Activated T-cell treated with anti-CD3 and anti-CD28 coated beads for 24 hours (primary cell): ENCODE measurements at places on chromosomes 2 and 18.

- DNase-seq: no peak
Observed at GRCh38 chr2:52107124-52107523, 1075.2 kb upstream of the NRXN1 start.

DNA sequence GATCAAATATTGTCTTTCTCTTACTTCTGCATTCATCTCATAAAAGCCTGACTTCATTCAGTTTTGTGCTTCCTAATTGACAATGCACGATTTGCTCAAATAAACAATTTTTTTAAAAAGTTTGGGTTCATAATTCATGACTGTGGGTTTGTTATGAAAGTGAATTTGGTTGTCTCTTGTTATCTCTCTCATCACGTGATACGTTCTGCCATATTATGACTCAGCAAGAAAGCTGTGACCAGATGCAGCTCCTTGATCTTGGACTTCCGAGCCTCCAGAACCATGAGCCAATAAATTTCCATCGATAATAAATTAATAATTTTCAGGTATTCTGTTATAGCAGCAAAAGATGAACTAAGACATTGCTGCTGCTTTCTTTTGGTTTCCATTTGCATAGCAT, 156.5 kb upstream of the LRATD1 start:
- no peak for DNase-seq

GRCh38 chr18:76263046-76264005, 231.7 kb downstream of the ZNF516 start:
- DNase-seq: no peak

GRCh38 chr2:138212434-138212833, 248.2 kb downstream of the HNMT start:
- DNase-seq: no peak

GRCh38 chr2:223500709-223501108, 101.5 kb downstream of the SCG2 start:
- no peak for DNase-seq

- no peak for DNase-seq
Observed at GRCh38 chr18:5900262-5900661, 4.9 kb upstream of the TMEM200C start.

- no peak for DNase-seq
Observed at GRCh38 chr2:214649440-214650205, 159.9 kb downstream of the BARD1 start.

- no peak for DNase-seq
Observed at GRCh38 chr2:64404002-64404731, 49.8 kb upstream of the LGALSL start.

- no peak for DNase-seq
Observed at GRCh38 chr18:21293479-21293878, 51.4 kb downstream of the GREB1L start.

DNA sequence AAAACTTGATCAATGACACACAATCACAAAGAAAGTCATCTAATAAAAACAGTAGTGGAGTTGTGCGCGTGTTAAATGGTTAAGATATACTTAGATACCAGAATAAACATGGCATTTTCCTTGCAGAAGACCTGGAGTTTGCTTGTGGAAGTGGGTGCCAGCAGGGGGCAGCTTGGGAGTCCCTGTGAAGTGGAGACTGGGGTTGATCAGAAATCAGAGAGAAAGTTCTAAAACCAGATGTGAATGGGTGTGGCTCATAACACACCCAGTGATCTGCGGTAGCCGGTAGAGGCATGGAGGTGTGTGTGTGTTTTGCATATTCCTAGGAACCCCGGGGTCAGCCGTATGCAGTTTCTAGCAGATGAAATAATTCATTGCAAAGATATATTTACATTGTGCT, 300.1 kb upstream of the TRIB2 start:
- peak; percentile 26 for DNase-seq

- DNase-seq: no peak
Observed at GRCh38 chr2:121705958-121706357, 30.7 kb downstream of the NIFK start.

GRCh38 chr2:125643585-125643984, 1012.4 kb upstream of the GYPC start:
- DNase-seq: no peak

GRCh38 chr2:83572400-83572799, 886.7 kb downstream of the SUCLG1 start:
- no peak for DNase-seq

DNA sequence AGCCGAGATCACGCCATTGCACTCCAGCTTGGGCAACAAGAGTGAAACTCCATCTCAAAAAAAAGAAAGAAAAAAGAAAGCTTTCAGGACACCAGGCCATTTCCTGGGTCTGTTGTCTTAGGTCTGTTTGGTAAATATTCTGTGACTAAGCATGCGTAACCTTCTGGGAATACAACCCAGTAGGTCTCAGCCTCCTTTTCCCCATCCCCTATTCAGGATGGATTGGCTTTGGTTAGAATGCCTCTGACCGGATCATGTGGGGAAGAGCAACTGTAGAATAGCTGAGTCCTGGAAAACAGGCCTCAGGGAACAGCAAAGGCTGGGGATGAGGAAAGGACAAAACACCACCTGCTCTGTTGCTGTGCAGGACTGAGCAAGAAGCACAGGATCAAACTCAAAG, 1.6 kb upstream of the PDCL3 start:
- DNase-seq: no peak

DNA sequence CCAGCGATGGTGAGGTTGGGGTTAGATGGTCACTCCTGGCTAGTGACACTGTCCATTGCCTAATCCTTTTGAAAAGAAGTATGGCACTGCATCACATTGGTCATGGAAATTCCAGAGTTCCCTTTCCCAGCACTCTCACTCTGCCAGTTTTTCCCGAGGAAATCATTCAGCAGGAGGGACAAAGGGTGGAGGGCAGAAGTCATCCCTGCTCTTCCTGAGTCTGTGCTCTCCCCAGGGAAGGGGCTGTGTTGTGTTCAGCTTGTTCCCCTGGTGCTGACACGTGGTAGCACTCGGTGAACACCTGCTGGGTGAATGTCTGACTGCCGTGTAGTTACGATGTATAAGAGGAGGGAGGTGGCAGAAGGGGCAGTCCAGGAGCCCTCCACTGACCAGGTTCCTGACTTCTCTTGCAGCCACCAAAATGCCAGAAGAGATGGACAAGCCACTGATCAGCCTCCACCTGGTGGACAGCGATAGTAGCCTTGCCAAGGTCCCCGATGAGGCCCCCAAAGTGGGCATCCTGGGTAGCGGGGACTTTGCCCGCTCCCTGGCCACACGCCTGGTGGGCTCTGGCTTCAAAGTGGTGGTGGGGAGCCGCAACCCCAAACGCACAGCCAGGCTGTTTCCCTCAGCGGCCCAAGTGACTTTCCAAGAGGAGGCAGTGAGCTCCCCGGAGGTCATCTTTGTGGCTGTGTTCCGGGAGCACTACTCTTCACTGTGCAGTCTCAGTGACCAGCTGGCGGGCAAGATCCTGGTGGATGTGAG, 21.6 kb downstream of the STEAP3 start:
- DNase-seq: no peak

DNA sequence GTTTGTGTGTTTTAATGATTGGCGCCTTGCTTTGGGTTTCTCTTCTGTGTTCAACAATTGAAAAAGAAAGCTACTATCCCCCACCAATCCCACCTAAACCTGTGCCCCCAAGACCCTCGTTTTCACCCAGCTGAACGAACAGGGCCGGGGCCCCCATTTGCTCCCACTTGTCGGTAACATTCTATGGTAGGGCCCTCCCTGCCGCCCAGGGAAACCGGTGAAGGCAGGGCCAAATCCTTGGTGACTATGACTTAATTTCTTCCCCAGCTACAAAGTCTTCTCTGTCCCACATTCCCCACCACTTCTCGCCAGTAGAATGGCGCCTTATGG, 598 bp upstream of the SNRNP200 start:
- peak; percentile 6 for DNase-seq

GRCh38 chr2:173235947-173236803, 118.5 kb upstream of the CDCA7 start:
- no peak for DNase-seq

DNA sequence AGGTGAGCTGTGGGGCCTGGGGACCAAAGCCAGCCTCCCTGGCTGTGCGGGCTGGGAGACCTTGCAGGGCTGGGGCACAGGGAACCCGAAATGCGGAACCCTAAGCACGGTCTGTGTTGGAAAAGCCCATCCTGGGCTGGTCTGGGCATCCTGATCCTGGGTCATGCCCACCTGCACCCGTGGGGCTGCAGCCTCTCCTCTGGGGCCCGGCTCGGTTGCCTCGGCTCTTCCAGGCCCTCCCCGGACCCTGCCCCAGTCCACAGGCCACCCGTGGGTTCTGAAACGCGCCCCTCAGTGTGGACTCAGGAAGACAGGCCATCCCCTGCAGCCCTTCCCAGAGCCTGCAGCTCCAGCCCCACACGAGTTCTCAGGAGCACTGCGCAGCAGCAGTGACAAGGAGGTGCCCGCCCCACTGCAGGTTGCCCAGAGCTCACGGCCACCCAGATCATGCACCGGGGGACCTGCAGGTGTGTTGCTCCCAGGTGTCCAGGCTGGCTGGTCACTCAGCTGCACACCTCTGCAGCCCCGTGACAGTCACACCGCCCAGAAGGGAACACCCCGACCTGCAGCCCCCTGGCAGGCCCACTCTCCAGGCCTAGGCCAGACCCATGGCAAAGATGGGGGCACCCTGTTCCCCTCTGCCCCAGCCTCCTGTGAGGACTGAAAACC, 12.2 kb upstream of the NFATC1 start:
- DNase-seq: no peak

- DNase-seq: peak; percentile 4
Observed at GRCh38 chr2:54673501-54673998, 49.9 kb upstream of the EML6 start.

- DNase-seq: no peak
Observed at GRCh38 chr2:236565879-236566402, 3.7 kb upstream of the ACKR3 start.

DNA sequence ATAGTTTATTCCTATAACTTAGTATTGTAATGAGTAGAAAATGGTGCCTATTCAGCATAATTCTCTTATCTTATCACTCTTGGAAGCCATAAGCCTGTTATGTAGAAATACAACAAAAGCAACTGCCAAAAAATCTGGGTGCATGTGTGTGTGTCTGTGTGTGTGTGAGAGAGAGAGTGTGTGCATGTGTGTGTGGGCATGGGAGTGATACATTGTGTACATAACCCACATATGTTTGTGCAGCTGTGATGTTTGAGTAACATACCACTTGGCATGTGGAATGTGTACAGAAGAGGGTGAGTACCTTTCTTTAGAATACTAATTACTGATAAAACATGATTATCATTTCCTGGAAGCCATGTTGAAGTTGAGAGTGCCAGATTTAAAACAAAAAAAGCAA, 642.3 kb upstream of the SYT4 start:
- no peak for DNase-seq

GRCh38 chr18:34709750-34710441, at the start of gene DTNA:
Gene DTNA (plus strand): TSS chr18:34710298. CDS start chr18:34755977, 45,679 bp downstream.
- no peak for DNase-seq

- no peak for DNase-seq
Observed at GRCh38 chr2:165245081-165245793, 6.0 kb downstream of the SCN2A start.

DNA sequence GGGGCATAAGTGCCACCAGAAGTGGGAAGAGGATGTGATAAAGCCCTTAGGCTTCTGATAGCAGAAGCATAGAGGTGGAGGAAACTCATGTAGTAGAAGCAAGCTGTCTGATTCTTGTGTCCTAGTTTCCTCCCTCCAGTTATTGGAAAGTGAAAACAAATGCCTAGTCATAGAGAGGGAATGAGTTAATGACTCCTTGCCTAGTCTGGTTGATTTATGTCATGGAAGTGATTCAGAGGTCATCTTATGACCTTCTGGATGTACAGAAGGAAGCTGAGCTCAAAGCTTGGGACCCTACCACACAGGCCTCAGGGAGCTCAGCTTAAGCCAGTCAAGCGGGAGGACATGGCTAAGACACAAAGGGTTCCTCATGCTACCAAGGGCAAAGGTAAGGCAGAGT, 232.2 kb downstream of the THSD7B start:
- DNase-seq: no peak

DNA sequence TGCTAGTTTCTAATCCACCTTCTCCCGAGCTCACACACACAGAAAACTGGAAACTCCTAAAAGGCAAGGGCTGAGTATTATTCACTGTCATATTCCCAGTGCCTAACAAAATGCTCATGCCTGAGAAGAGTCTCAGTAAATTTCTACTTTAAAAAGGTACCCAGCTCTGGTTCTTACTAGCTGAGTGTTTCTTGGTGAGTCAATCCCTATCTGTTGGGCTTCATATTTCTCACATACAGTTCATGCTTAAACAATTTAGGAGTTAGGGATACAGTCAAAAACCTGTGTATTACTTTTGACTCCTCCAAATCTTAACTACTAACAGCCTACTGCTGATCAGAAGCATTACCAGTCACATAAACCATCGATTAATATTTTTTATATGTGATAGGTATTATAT, 204.9 kb downstream of the EN1 start:
- DNase-seq: no peak

DNA sequence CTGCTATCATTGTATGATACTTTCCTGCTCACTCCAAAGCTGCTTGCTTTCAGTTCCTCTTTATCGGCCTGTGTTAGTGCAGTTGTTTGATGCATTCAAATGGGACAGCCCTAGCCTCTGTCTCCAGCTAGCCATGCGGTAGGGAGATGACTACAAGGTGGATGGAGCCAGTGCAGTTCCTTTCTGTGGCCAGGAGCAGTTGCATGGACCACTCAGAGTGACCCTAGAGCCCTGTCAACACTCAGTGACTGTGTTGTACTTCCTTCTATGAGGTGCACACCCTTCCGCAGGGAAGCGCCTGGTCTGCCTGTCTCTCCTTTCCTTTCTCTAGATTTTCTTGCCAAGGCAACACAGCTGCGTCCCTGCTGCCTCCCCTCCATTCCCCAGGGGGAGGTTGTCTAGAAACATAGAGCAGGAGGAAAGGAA, 33.8 kb downstream of the KCNS3 start:
- DNase-seq: no peak

GRCh38 chr2:141029428-141030078, 1101.3 kb downstream of the LRP1B start:
- no peak for DNase-seq

GRCh38 chr2:75894170-75894569, 183.5 kb upstream of the GCFC2 start:
- no peak for DNase-seq

DNA sequence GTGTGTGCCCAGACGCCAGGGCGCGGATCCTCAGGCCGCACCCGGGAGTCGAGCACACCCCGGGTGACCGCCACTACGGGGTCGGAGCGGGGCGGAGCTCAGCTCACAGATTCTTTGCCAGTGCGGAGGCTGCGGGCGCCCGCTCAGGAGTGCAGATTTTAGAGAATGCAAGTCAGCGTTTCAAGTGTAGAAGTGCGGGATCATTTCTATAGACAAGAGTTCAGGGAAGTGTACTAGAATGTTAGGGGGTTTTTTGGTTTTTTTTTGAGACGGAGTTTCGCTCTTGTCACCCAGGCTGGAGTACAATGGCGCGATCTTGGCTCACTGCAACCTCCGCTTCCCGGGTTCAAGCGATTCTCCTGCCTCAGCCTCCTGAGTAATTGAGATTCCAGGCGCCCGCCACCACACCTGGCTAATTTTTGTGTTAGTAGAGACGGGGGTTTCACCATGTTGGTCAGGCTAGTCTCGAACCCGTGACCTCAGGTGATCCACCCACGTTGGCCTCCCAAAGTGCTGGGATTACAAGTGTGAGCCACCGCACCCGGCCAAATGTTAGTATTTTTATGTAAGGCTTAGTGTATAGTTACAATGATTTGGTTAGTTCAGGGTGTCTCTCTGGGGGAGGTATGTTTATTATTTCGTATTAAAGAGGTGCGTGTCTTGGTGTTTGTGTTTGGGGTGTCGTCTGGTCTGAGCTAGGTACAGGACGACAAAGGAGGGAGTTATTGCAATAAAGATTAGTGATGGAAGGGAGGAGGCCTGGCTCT, 619 bp upstream of the FAM168B start:
- DNase-seq: no peak
